ENCODE measurements at places on chromosomes 4 and X. TPM values are rescaled to one million over a fixed set of nuclear protein-coding genes. Genes with fewer than 3 reads are reported as not detected.

Gene HSFX4
- not detected for total RNA-seq

Gene UCP1
- total RNA-seq: not detected

Gene SMIM31
- not detected for total RNA-seq

Gene RAB40A
- total RNA-seq: under 0.01 TPM

Gene FGD1
- total RNA-seq: 15.9 TPM

Gene PGAM4
- not detected for total RNA-seq

Gene SPANXN3
- total RNA-seq: not detected

Gene SOWAHB
- not detected for total RNA-seq

Gene SPANXN2
- total RNA-seq: not detected

Gene COX7B2
- not detected for total RNA-seq

Gene NEUROG2
- not detected for total RNA-seq

Gene NKX3-2
- total RNA-seq: under 0.01 TPM

Gene NEK1
- total RNA-seq: 13.4 TPM

Gene PPM1K
- 44.0 TPM for total RNA-seq

Gene IBSP
- not detected for total RNA-seq

Gene OPN1MW2
- not detected for total RNA-seq

Gene MCF2
- total RNA-seq: 7.7 TPM

Gene GSPT2
- 7.7 TPM for total RNA-seq

Gene TBC1D25
- total RNA-seq: 4.6 TPM

Gene USP17L20
- not detected for total RNA-seq

Gene TMPRSS11A
- total RNA-seq: not detected

Gene RTL3
- total RNA-seq: not detected

Gene MAGEA12
- not detected for total RNA-seq

Gene FAM53A
- total RNA-seq: 5.0 TPM

Gene MAP3K15
- total RNA-seq: not detected

Gene SHISA3
- total RNA-seq: not detected

Gene MSX1
- total RNA-seq: 1.8 TPM

Gene UGT2B17
- total RNA-seq: not detected

Gene PABPC1L2B
- total RNA-seq: not detected

Gene ASIC5
- not detected for total RNA-seq

Gene VEGFC
- total RNA-seq: under 0.01 TPM

Gene CNGA1
- total RNA-seq: not detected

Gene PLK4
- 6.9 TPM for total RNA-seq

Gene ZNF827
- total RNA-seq: 8.2 TPM

Gene FMR1
- total RNA-seq: 38.9 TPM

Gene ZNF81
- total RNA-seq: 6.7 TPM

Gene S100G
- not detected for total RNA-seq

Gene GBA3
- not detected for total RNA-seq

Gene CCSER1
- 1.0 TPM for total RNA-seq

Gene LRP2BP
- total RNA-seq: 1.7 TPM
